ENCODE measurements at places on chromosomes 4 and X.

DNA sequence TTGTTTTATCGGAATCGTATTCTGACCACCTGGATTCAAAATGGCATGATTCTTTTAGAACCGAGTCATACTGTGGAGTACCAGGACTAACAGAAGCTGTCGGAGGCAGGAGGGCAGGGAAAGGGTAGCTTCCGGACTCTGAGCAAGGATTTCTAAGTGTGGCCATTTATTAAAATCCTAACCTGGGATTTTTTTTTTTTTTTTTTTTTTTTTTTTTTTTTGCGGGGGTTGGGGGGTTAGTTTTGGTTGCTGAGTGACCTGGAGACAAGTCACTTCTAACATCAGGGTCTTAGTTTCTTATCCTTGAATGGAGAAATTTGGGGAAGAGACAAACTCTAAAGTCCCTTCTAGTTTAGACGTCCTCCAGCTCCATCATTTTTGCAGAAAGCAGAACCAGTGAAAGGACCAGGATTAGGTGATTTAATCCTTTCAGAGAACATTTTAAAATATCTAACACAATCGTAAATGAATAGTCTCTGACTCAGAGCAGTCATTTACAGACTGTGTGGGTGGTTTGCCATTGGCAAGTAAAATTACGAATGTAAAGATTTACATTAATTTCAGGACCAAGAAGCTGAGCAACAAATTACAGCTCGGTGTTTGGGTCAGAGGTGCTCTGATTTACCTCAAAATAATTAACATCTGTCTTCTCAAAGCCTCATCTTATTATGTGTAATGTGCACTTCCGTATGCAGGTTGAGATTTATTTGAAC, 7.3 kb downstream of the SLC25A5 start:
- no peak for DNase-seq

DNA sequence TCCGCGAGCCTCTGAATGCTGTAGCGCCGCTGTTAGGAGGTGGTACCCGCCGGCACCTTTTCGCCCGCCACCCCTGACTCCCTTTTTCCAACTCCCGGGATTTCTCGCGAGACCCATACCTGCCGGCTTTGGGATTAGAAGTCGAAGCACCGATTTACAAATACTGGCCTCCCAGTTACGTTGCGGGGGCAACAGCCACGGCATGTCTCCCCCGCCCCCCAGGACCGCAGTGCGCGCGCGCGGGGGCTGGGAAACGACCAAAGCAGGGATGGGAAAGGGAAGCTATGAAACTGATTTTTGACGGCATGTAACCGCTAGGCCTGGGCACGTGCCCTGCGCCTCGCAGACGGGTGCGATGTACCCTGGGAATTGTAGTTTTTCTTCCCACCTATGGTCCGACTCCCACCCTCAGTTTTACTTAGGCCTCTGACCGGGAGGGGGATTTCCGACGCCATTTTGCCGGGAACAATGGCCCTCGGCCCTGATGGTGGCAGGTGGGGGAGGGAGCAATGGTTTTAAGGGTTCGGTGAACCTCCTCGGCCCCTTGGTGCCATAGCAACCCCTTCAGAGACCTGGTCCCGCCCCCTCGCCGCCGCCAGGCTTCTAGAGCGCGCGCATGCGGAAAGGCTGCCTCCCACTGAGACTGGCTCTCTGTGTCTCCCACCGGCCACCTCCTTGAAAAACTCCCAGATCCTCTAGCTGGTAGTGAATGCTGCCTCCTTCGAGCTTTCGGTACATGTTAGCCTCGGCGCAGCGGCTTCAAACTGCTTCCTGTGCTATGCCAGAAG, 772 bp upstream of the WNK3 start:
- DNase-seq, result no peak

GRCh38 chrX:39516427-39516841, 581.3 kb downstream of the BCOR start:
- no peak for DNase-seq

DNA sequence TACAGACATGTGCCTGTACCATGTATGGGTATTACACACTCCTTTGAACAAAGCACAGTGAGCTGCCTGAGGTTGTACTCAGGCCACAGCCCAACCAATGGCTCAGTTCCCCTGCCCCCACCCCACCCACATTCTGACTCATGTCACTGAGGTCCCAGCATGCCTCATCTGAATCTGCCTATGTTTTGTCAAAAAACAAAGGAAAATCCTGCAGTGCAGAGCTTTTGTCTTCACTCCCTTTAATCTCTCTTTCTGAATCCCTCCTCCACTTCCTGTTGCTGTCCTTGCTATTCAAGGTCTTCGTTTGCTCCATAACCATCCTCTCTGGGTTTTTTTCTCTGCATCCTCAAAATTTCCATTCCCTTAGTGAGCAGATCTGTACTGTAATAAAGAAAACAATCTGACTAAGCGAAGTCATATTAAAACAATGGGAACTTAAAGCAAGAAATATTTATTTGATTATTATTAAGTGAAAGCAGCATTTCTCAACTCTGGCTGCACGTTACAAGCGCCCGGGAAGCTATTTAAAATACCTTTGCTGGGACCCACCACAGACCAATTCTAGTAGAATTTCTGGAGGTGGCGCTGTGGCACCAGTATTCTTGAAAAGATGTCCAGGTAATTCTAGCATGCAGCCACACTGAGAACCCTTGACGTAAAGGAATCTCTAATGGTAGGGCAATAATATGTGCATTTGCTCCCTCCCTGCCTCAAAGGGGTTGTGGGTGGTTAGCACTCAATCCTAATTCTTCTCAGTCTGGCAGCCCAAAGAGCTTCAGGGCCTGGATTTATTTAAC, 8.7 kb downstream of the GUCY2F start:
- peak; percentile 9 for DNase-seq
